ENCODE measurements at places on chromosomes 5 and 9. TPM values are rescaled to one million over a fixed set of nuclear protein-coding genes. Genes with fewer than 3 reads are reported as not detected.
A peak's percentile ranks its signal among the peaks of the same experiment; 100 is the strongest.

Gene ANKRD31
- 0.65 TPM for total RNA-seq

GRCh38 chr5:143448518-143448917, 45.0 kb upstream of the NR3C1 start:
- no peak overlapping the region for H3K4me3 ChIP-seq
- no peaks in the 10 kb centered on the region for H3K27me3 ChIP-seq
- no peaks in the 10 kb centered on the region for H3K36me3 ChIP-seq

DNA sequence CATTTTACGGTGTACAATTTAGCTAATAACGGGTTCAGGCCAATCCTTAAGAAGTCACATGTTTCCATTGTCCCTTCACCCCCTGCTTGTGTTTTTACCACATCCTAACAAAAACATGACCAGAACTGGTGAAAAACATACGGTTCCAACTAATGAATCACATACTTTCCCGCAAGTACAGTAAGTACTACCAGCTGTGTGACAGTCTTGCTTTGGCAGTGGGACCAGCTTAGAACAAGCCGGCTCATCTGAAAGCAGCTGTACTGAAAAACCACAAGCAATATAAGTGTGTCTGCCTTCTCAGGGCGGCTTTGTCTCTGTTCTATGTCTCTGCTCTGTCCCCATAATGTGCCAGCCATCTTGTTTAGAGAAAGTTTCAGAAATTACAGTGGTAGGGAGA, 242.5 kb downstream of the BNC2 start:
- no peaks in the 10 kb centered on the region for H3K4me1 ChIP-seq
- no peak overlapping the region for H3K4me3 ChIP-seq
- no peak overlapping the region for H3K27ac ChIP-seq
- H3K36me3 ChIP-seq: no peaks in the 10 kb centered on the region
- peaks cover 6% of the 10 kb centered on the region for H3K27me3 ChIP-seq

Gene LHFPL2
- total RNA-seq: 0.21 TPM

- H3K4me3 ChIP-seq: no peak overlapping the region
- H3K27ac ChIP-seq: no peak overlapping the region
- H3K36me3 ChIP-seq: no peaks in the 10 kb centered on the region
- no peaks in the 10 kb centered on the region for H3K4me1 ChIP-seq
- no peak for DNase-seq
- H3K27me3 ChIP-seq: peaks cover 45% of the 10 kb centered on the region
These were observed 174.4 kb downstream of the CARTPT start for GRCh38 chr5:71893451-71893850.

DNA sequence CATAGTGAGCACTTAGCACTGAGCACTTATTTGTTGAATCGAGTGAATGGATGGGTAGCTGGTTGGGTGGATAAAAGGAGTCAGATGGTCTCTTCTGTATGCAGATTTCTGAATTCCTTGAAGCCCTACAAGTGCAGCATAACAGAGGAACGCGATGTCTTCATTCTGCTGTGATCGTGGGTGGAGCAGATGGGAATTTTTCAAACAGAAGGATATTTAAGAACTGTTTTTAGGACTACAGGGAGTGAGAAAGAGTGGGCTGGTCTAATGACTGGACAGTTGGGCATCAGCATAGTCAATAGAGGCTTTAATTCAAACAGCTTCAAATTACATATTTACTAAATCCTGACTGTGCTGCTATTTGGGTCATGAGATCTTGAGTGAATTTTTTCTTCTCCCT, 253.2 kb downstream of the CEMIP2 start:
- H3K27me3 ChIP-seq: peaks cover 31% of the 10 kb centered on the region
- no peak overlapping the region for H3K4me3 ChIP-seq
- H3K4me1 ChIP-seq: no peaks in the 10 kb centered on the region
- H3K36me3 ChIP-seq: no peaks in the 10 kb centered on the region

GRCh38 chr5:138969323-138970002, 94.3 kb upstream of the LRRTM2 start:
- no peak for DNase-seq
- H3K27ac ChIP-seq: no peak overlapping the region
- H3K4me1 ChIP-seq: no peaks in the 10 kb centered on the region
- H3K36me3 ChIP-seq: no peaks in the 10 kb centered on the region

GRCh38 chr5:60366489-60366888, 333.5 kb downstream of the DEPDC1B start:
- H3K27me3 ChIP-seq: no peaks in the 10 kb centered on the region
- H3K36me3 ChIP-seq: no peaks in the 10 kb centered on the region
- H3K4me3 ChIP-seq: no peak overlapping the region
- no peak for DNase-seq
- H3K4me1 ChIP-seq: no peaks in the 10 kb centered on the region
- no peak overlapping the region for H3K27ac ChIP-seq

Gene SLC6A18
- not detected for total RNA-seq

Gene ANKRD34B
- not detected for total RNA-seq

- H3K36me3 ChIP-seq: no peaks in the 10 kb centered on the region
- peaks cover 6% of the 10 kb centered on the region for H3K27me3 ChIP-seq
- H3K4me1 ChIP-seq: peaks cover 12% of the 10 kb centered on the region
- H3K27ac ChIP-seq: no peak overlapping the region
These were observed 44.0 kb downstream of the OLFM1 start for GRCh38 chr9:135131488-135131887.

- H3K27ac ChIP-seq: no peak overlapping the region
- peaks cover 46% of the 10 kb centered on the region for H3K27me3 ChIP-seq
- H3K36me3 ChIP-seq: peaks cover 2% of the 10 kb centered on the region
- no peaks in the 10 kb centered on the region for H3K4me1 ChIP-seq
- no peak overlapping the region for H3K4me3 ChIP-seq
- peak; percentile 3 for DNase-seq
These were observed 33.5 kb upstream of the DMRT3 start for GRCh38 chr9:942805-943580.

GRCh38 chr9:129143031-129143927, 32.1 kb downstream of the PTPA start:
- H3K27me3 ChIP-seq: no peaks in the 10 kb centered on the region
- H3K36me3 ChIP-seq: no peaks in the 10 kb centered on the region
- H3K27ac ChIP-seq: no peak overlapping the region
- H3K4me3 ChIP-seq: no peak overlapping the region
- peak; percentile 78 for DNase-seq

DNA sequence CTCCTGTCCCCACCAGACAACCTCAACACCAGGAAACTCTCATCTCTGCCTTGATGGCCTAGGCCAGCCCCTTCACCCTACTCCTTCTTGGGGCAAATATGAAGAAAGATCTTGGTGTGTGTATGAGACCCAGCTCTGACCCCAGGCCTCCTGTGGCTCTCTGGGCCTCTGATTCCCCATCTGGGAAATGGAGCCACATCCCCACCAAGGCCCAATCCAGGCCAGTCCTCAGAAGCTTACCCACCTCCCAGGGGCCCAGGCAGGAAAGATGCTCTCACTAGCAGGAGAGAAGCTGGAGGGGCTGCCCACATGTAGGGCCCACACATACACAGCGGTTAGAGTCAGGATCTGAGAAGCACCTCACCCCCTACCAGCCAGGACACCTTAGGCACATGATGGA, 38.9 kb downstream of the BICD2 start:
- no peak overlapping the region for H3K4me3 ChIP-seq
- peak overlapping the region; percentile 22 for H3K27ac ChIP-seq
- no peak for DNase-seq
- H3K36me3 ChIP-seq: no peaks in the 10 kb centered on the region
- H3K4me1 ChIP-seq: no peaks in the 10 kb centered on the region

Gene CCL21
- total RNA-seq: not detected

- peak overlapping the region; percentile 95 for H3K4me3 ChIP-seq
- H3K27me3 ChIP-seq: peaks cover 63% of the 10 kb centered on the region
- peaks cover 38% of the 10 kb centered on the region for H3K4me1 ChIP-seq
- DNase-seq: no peak
- no peak overlapping the region for H3K27ac ChIP-seq
These were observed 2.6 kb downstream of the EBF1 start for GRCh38 chr5:159096924-159097783.

- H3K4me1 ChIP-seq: peaks cover 34% of the 10 kb centered on the region
- no peaks in the 10 kb centered on the region for H3K36me3 ChIP-seq
These were observed 12.5 kb downstream of the NINJ1 start for GRCh38 chr9:93121316-93122241.

DNA sequence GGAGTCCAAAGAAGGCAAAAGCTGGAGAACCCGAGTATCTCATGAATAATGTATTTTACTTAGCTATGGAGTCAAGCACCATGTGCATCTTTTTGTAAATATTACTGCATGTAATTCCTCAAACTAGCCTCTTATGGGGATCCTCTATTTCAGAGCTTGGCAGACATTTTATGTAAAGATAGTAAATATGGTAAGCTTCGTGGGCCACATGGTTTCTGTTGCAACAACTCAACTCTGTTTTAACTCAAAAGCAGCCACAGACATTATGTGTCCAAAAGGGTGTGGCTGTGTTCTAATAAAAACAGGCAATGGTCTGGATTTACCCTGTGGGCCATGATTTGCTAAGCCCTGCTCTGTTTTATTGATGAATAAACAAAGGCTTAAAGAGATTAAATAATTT, 17.3 kb downstream of the DAPK1 start:
- DNase-seq: no peak
- H3K36me3 ChIP-seq: no peaks in the 10 kb centered on the region

- no peak overlapping the region for H3K4me3 ChIP-seq
- no peak for DNase-seq
- H3K27ac ChIP-seq: no peak overlapping the region
These were observed 121.9 kb downstream of the PHF2 start for GRCh38 chr9:93698140-93698908.

- H3K4me1 ChIP-seq: no peaks in the 10 kb centered on the region
- H3K4me3 ChIP-seq: no peak overlapping the region
- no peak overlapping the region for H3K27ac ChIP-seq
- H3K27me3 ChIP-seq: no peaks in the 10 kb centered on the region
- DNase-seq: no peak
These were observed 368.7 kb downstream of the BNC2 start for GRCh38 chr9:16501726-16502125.

Gene ACSL6
- 8.2 TPM for total RNA-seq

Gene PCDHGA4
- 0.26 TPM for total RNA-seq

DNA sequence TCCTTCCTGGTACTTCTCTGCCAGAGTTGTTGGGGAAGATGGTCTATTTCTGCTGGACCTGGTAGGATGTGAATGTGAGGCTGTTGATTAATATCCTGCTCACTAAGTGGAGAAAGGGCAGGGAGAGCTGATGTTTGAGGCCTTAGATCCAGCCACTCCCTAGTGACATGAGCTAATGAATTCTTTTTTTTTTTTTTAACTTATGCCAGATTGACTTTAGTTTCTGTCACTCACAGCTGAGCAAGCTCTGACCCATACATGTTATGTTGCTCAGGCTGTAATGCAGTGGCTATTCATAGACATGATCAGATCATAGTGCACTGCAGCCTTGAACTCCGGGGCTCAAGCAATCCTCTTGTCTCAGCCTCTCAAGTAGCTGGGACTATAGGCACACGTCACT, 75.1 kb upstream of the SPRY4 start:
- H3K4me1 ChIP-seq: no peaks in the 10 kb centered on the region
- no peaks in the 10 kb centered on the region for H3K27me3 ChIP-seq
- DNase-seq: no peak
- no peak overlapping the region for H3K27ac ChIP-seq

DNA sequence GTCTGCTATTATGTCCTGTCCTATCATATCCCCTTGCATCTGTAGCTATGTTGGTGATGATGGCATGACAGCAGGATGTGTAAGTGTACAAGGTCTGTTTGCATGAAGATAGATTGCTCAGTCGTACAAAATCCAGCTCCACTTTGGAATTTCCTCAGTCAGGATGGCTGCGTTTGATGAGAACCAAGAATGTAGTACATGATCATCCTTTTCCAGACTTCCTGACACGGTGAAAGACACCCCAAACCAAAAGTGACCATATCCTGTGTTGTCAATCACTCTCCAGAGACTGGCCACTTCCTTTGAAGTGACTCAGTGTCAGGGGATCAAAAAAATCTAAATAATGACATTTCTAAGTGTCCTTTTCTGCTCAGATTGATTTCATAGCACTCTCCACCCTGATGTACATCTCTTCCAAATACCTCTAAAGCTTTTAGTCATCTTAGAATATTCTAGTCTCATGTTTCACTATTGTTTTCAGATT, 213.4 kb downstream of the PLK2 start:
- no peak overlapping the region for H3K4me3 ChIP-seq
- DNase-seq: no peak
- H3K27me3 ChIP-seq: peaks cover 13% of the 10 kb centered on the region
- no peaks in the 10 kb centered on the region for H3K4me1 ChIP-seq

- H3K4me1 ChIP-seq: no peaks in the 10 kb centered on the region
- no peaks in the 10 kb centered on the region for H3K36me3 ChIP-seq
These were observed 696.9 kb upstream of the C9orf72 start for GRCh38 chr9:28270156-28270555.

- peaks cover 3% of the 10 kb centered on the region for H3K36me3 ChIP-seq
- H3K4me3 ChIP-seq: no peak overlapping the region
- H3K4me1 ChIP-seq: peaks cover 49% of the 10 kb centered on the region
- peak overlapping the region; percentile 33 for H3K27ac ChIP-seq
These were observed 38.0 kb downstream of the CREBRF start for GRCh38 chr5:173094012-173094661.

Gene AJM1
- 5.3 TPM for total RNA-seq

DNA sequence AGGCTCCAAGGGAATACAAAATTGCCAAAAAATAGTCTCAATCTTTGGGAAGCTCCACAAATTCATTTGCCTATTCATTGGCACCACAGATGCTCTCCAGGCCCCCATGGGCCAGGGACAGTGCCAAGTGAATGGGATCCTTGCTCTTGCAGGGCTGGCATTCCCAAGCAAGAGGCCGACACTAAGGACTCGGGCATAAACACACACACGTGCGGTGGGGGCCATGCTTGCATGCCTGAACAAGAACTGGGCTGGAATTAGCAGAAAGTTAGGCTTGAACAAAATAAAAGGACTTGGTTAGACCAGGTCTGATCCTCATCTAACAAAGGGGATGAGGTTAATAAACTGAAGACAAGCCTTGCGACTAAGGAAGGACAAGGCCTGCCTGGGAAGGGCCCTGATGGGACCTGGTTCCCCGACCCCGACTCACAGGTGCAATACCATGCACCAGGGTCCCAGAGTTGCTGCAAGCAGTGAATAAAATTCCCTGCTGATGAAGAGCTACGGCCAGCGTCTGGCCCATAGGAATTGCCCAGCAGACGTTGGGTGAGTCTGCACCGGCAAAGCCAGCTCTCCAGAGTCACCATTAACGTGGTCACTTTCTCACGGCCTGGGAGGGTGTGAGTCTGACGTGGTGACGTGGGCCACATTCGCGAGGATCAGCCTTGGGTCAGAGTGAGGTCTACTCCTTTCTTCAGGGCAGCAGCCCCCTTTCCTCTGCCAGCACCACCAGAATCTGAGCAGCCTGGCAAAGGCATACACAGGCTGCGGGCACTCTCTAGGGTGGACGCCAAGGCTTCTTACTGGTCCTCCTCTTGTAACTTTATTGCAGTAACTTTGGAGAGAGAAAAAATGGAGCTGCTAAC, 77.4 kb upstream of the FCN1 start:
- no peak overlapping the region for H3K4me3 ChIP-seq
- DNase-seq: no peak
- H3K36me3 ChIP-seq: no peaks in the 10 kb centered on the region

All from activated T-cell treated with anti-CD3 and anti-CD28 coated beads, Interleukin-2, amount 50 U/mL, for 72 hours (primary cell).